ENCODE measurements at places on chromosomes 3 and 15.

DNA sequence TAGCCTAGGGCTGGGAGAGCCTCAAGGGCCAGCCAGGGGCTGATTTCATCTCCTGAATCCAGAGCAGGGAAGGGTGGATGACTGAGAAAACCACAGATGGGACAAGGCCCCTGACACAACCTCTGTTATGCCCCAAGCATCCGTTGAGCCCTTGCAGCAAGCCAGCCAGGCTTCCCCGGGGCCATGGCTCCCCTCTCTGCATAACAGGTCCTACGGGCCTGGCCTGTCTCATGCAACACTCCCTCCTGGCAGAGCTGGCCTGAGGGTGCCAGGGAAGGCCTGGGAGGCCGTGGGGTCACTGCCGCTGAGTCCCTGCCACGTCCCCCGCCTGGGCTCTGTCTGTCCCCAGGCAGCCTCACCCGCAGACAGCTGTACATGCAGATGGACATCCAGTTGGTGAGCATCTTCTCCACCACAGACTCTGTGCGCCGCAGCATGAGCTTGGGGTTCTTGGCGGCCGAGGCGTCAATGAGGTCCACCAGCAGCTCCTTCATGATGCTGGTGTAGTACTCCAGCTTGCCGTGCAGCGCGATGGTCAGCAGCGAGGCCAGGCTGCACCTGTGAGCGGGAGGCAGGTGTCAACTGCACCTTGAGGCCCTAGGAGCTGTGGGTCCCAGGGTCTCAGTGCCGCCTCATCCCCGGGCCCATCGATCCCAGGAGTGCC, 22.1 kb downstream of the H1-8 start:
- DNase-seq = no peak

DNA sequence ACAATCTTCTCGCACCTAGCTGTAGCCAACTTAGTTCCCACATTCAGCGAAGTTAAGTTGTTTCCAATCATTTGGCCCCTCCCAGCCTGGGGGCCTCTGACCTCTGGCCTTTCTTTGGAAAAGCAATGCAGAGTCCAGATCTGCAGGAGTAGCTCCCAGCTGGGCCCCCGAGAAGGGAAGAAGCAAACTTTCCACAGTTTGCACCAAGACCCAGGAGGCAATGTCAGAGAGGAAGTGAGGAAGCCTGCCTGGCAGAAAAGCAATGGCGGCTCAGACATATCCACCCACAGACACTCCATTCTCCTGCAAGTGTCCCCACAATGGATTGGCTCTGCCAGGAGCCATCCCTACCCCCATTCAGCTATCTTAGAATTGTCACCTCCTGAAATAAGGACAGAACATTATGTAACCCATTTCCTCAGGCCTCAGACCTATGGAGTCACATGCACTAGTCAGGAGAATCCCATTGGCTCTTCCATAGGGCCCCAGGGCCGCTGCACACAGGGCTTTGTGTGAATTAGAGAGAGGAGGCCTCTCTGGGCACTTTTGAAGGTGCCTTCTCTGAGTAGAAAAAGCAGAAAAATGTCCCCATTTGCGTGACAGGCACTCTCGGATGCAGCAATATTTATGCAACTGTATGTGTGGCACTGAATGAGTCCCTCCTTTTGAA, 3.0 kb upstream of the BUB1B start:
- DNase-seq = no peak

DNA sequence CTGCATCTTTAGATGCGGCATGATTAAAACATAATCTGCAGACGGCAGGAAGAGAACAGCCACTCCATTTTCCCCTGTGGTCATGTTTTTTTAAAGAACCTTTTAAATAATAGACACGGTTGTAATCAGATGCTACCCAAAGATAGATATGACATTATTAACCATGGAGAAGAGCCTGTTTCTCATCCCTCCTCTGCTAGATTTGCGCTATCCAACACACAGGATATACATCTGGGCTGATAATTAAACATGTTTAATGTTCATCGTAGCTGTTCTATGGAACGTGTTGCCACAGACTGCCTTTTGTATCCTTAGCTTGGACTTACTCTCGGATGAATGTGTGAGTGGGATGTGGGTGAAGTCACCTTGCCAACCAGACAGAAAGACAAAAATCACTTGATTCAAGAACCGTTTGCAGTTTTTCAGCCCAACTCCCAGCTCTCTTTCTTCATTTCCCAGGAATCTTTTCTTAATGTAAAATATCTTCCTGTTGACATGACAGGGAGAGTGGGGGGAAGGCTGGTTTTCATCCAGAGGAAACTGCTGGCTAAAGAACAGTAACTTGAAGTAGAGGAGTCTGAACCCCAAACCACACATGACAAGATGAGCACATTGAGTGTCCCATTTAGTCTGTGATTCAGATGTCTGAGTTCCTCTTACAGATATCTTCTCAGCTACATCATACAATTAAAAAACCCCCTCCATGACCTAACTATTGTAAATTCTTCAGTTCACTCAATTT, 118.6 kb upstream of the PRICKLE2 start:
- DNase-seq = no peak

DNA sequence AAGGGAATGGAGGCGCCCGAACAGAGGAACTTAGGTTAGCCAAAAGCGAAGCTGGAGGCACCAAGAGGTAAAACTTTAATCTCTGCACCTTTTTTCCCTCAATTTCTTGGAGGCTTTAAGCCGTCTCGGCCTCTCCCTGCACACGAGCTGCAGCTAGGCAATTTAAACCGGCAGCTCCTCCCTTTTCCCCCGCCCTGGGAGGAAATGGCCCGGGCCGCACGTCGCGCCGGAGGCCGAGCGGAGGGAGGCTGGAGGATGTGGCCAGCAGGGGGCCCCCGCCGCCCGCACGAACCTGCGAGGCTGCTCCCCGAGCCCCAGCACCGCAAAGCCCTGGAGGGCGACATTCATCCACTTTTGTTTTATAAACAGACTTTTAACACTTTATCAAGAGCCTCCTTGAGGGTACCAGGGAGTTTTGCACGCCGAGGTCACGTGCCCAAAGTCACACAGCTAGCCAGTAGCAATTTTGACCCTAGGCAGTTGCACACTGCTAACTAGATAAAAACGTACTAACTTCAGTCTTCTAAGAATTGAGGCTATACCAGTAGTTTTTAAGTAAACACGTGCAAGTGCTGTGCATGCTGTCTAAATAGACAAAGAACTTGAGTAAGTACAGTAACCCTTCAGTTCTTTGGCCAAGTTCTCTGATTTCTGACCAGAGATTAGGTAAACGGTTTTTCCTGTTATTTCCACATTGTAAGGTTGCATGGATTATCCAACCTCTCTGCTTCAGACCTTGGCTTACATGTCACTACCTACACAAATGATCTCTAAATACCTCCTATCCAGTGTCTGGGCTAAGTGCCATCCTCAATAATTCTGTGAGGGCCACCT, 668 bp upstream of the XXYLT1 start:
- peak; percentile 79 for DNase-seq

DNA sequence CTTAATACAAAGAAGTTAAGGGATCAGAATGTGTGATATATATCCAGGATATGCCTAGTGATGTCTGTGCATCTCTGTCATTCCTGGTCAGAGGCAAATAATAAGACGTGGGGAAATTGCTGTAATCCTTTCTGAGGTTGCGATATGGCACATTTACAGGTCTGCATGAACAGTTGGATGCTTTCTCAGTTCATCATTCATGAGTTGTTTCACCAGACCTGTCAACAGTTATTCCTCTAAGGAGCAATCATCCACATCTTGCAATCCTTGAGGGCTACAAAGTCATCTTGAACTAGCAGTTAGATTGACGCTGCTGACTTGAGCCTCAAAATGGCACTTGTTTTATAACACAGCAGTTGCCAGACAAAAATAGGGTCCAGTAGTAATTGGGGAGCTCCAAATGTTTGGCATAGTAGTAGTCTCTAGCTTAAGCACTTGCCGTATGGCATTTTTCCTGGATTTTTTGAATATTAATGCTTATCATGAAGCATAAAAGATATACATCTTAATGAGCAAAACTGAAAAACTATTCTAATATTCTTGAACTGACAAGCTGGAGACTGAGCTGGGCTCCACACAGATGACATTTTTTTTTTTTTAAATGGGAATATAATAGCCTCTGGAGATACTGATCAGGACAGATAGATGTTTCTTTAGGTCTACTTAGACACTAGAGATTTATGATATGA, 761.7 kb downstream of the VGLL3 start:
- no peak for DNase-seq

DNA sequence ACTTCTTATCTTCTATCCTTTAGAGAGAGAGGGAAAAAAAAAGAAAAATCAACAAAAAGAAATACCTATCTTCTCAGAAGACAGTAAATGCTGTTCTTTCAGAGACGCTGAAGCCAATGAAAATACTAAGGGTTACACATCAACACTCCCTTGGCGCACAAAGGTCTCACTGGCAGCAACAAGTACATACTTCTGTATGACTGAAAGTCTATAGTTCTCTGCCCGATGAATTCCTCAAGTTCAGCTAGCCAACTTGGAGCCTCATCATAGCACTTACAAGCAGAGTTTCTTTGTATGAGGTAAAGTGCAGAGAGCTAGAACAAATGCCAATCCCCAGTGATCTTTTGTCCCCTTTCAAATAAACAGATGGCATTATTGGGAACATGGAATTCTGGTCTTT, 62.7 kb downstream of the CPNE4 start:
- no peak for DNase-seq

DNA sequence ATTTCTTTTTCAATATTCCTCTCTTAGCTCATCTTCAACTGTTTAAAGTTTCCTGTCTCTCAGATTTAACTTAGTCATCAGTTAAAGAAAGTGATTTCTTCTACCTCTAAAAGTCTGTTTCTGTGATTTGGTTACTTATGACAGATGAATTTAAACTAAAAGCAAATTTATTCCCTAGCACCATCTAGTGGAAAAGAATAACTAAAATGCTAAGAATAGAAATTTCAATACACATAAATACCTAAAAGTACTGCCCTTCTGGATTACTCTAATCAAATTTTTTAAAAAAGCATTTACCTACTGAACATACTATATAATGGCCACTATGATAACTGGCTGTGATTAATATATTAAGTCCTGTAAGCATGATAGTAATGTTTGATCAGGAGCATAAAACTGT, 14.0 kb upstream of the ZCWPW2 start:
- DNase-seq = no peak

GRCh38 chr3:172915911-172916514, 165.5 kb downstream of the ECT2 start:
- DNase-seq = peak; percentile 13

GRCh38 chr3:161171639-161172552, 49.2 kb upstream of the NMD3 start:
- DNase-seq = no peak

DNA sequence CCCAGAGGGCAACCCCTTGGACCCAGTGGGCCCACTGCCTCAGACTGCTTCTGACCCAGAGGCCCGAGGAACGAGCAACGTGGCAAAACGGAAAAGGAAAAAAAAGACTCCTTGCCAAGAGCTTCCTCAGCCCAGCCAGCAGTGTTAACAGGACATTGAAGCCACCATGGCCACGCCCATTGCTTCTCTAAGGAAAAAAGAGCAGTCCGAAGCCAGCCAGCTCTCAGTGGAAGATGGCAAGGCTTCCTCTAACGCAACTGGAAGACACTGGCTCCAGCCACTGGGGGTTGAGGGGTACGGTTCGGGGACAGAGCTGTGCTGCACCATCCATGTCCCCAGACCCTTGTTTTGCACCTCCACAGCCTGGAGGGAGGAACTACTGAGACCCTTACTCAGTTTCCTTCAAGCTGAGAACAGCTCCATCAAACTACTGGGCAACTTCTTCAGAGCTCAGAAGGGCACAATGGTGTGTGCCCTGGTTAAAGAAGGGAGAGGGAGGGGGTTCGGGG, 10.7 kb downstream of the BMF start:
- DNase-seq = no peak

- no peak for DNase-seq
Observed at GRCh38 chr3:127787071-127787490, 35.2 kb downstream of the MGLL start.

- DNase-seq = no peak
Observed at GRCh38 chr3:30984855-30985749, 90.6 kb upstream of the GADL1 start.

DNA sequence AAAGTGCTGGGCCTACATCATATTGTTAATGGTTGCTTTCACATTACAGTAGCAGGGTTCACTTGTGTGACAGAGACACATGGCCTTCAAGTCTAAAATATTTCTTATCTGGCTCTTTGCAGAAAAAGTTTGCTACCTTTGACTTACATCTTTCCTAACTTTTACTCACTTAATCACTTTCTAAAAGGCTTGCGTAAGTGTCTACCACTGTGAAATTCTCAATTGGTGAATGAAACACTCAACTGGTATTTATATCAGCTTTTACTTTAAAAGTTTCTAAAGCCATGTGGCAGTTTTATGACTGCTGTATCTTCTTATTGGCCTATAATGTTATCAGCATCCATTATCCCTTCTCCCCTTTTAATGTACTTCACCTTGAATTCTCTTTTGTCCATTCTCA, 554.5 kb downstream of the ZIC1 start:
- no peak for DNase-seq

DNA sequence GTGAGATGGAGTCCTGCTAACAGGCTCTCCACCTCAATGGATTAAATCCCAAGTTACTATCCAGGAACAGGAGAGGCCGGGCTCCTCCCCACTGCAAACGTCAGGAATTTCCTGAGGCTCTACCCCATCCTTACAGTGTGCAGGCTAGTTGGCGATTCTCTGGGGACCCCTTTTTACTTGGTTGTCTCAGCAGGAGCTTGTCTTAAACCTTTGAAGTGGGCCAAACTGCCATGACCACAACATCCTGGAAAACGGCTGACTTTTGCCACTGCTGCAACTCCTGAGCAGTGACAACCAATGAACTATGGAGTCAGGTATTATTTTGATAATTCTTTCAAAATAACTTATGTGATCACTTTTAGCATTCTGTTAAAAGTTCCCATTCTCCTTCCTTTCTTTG, 440.9 kb upstream of the CCDC54 start:
- no peak for DNase-seq

DNA sequence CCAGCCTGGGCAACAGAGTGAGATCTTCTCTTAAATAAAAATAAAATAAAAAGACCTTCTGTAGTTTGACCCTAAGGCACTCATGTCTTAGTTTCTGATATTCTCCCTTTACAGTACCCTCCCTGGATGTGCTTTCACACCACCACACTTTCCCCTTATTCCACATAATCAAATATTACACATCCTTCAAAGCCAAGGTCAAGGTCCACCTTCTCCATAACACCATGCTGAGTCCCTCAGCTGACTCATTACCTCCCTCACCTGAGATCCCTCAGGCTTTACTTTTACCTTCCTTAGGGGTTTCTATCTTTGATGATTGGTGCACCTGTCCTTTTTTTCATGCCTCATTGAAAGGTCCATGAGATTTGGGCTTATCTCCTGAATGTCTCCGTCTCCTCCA, 25.5 kb upstream of the MNS1 start:
- no peak for DNase-seq

Data from NCI-H1092 (cell line).